ENCODE measurements at places on chromosomes 12 and 14.

DNA sequence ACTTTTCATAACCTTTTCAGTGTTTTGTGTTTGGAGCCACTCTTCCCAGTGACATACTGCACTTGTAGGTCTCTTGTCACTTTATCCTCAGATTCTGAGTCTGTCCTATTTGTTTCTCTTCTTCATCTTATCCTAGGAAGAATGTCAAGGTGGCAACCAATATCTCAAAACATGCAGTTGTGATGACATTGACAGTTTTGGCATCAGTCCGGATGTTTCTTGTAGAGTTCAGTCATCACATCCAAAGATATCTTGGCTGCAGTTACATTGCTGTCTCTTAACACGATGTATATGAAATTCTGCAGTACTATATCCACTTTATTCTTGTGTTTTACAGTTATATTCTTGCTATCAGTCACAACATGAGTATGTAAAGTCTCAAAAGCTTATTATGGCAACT is 6.4 kb downstream of the ADIPOR2 start:
- DNase-seq, result no peak

- no peak for DNase-seq
Measured at GRCh38 chr14:80269353-80269925, 58.1 kb upstream of the DIO2 start.

DNA sequence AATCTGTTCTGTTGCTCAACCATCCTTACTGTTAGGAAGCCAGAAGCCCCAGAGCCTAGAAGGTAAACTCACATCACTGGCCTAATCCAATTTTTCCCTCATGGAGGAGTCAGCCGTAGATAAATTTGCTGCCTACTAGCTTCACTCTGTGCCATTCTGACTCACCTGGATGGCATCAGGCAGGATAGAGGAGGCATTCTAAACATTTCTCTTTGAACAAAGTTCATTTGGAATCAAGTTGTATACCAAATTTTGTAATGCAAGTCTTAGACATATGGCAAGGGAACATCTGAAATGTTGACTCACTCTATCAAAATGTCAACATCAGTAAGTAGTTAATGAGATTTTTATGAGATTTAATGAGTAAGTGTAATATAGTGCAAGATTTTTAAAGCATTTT is 13.6 kb upstream of the TBC1D30 start:
- no peak for DNase-seq

GRCh38 chr12:92496790-92497189 is 206.0 kb upstream of the PLEKHG7 start:
- DNase-seq, result no peak

DNA sequence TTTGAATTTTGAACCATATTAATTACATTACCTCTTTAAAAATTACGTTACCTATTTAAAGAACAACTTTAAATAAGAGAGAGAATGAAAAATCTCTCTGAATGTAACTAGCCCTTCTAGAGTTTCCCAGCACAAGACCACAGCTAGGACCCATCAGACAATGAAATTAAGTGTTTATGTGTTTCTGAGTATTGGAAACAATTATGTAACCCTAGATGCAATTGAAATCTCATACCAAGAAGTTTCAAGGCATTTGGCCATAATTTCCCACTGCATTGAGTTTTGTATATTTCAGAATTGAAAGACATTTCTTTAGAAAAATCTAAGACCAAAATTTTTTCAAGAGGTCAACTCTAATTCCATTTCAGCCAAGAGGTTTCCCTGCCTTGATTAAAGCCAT is 47.1 kb downstream of the SERPINA3 start:
- DNase-seq, result no peak

DNA sequence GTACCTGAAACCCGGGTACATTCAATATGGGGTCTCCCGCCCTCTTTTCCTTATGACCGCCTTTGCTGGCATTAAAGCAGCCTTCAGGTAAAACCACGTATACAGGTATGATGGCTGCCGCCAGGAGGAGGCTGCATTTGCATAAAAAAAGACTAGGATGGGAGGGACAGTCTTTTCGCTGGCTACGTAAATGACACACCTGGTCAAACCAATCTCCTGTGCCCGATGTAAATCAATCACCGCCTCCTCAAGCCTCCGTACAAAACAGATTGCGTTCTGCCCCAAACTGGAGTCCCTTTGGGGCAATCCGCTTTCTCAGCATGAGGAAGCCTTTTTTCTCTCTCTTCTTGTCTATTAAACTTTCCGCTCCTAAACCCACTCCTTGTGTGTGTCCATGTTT is 8.1 kb upstream of the ALDH1L2 start:
- DNase-seq, result no peak

GRCh38 chr12:12996209-12996608 is 3.9 kb downstream of the HEBP1 start:
- no peak for DNase-seq

GRCh38 chr14:75322746-75323145 is 44.1 kb downstream of the FOS start:
- DNase-seq, result no peak

GRCh38 chr14:74414403-74415114 is 11.5 kb downstream of the SYNDIG1L start:
- DNase-seq, result no peak

- DNase-seq, result no peak
Measured at GRCh38 chr12:32988982-32989381, 92.4 kb upstream of the PKP2 start.

Data from right lung (tissue), 10 donors.